ENCODE measurements at places on chromosomes 5 and 9. TPM values are rescaled to one million over a fixed set of nuclear protein-coding genes. Genes with fewer than 3 reads are reported as not detected.

DNA sequence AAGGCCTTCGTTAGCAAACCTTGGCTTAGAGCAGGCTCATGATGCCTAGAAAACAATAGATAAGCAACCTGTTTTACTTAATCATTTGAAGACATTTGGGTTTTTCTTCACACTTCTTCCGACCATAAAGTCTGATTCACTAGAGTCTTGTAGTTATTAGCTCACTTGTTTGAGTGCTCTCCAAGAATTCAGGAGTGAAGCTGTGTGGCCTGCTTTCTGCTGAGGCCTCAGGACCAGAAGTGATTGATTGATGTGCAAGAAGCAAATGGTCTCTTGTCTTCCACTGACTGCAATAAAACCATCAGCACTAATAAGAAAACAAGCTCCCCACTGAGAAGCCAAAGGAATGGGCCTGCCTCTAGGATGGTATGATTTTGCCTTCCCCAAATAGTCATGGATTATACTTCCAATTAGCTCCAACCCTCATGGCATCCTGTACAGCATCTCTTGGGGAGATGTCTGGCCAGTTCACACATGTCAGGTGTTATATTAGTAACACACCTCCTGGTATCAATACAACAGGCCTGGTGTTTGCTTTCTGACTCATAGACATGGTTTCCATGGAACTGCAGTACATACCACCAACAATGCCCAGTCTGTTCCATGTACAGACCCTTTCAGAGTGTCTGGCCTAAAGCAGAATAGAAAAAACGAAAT lies 317.6 kb downstream of the CWC27 start:
- DNase-seq: no peak

DNA sequence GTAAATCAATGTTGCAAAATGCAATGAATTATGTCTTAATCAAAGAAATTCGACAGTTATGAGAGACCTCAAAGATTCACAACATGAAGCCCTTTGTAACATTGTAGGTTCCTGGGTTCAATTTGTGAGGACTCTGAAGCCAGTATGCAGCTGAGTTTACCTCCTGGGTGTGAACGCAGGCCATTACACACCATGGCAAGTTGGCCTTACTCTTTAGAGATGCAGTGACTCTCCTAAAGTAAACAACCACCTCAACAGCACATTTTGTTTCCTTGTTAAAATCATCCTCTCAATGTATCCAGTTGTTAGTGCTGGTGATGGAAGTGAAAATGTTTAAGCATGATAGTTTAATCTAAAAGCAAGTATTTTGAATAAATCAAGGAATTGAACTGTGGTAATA lies 73.8 kb downstream of the JAKMIP2 start:
- DNase-seq: no peak

DNA sequence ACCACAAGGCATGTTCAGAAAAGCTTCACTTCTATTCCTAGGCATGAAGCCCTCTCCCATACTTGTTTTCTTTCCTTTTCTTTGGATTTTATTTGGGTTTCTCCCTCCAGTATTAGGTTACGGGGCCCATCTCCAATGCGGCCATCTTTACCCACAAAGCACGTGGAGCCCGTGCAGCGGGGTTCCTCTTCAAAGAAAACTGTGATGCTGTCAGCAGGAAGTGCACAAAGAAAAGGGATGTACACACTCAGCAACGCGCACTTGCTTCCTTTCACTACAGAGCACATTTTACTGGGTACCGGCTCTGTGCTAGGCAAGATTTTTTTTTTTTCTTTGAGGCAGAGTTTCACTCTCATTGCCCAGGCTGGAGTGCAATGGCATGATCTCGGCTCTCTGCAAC lies 106.6 kb downstream of the COL23A1 start:
- peak; percentile 29 for DNase-seq

DNA sequence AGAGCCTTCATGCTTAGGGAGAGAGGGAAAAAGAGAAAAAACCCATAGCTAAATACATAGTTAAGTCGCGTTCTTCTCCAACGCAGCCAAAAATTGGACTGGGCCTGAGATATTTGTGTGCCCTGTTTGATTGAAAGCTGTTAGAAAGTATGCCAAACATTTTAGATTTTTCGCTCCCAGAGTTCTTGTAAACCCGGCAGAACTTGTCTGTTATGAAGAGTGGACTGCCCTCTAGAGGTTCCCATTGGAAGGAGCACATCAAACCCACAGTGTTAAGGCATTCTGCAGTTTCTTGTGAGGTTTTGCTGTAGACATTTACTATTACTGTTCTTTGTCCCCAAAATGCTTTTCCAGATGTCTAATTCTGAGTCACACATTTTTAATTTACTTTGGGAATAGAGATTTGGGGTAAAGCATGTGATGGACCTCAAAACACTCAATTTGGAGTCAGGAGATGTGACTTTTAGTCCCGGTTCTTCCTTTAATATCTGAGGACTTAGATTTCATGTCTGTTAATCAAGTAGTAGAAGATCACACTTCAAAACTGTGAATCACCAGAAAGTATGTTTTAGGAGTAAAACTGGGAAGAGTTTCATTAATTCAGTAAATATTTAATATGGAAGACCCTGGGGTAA lies 96.6 kb downstream of the PCSK1 start:
- DNase-seq: no peak

GRCh38 chr5:133581918-133582317 lies 30.4 kb downstream of the FSTL4 start:
- no peak for DNase-seq

- no peak for DNase-seq
Measured at GRCh38 chr5:68368311-68369022, 152.9 kb downstream of the PIK3R1 start.

DNA sequence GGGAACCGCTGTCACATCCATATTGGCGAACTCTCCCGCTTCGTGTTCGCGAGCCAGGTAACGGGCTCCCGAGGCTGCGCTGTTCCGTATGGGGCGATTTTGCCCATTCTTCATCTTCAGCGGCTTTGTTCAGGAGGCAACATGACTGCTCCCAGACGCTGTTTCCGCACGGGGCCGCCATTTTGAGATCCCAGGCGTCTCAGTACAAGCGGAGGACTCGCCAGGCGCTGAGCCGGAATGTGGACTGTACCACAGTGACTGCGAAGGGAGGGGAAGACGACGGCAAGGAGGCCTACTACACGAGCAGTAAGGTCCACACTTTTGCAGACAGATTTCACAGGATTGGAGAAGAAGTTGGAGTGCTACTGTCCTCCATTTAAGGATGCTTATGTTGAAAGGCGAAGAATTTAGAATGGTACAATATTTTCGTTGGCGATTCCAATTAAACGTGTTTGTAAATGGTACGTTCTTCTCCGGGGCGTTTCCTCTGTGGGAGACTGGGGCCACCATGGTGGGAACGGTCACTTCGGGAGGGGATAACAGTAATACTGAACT lies 41.6 kb upstream of the ZNF300 start:
- DNase-seq: peak; percentile 92

The ADRB2 gene
- 6.1 TPM for total RNA-seq

The NR5A1 gene
- not detected for total RNA-seq

DNA sequence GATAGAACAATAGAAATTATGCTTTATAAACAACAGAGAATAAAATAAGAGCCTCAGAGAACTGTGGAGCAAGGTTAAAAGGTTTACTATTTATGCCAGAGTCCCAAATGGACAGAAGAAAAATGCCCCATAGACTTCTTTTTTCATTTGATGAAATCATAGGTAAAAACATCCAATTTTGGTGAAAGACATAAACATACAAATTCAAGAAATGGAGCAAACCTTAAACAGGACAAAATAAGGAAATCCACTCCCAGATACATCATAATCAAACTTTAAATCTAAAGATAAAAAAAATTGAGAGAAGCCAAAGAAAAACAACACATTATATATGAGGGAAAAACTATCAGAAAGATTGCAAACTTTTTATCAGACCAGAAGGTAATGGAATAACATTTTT lies 182.8 kb downstream of the GADD45G start:
- no peak for DNase-seq

The C5orf46 gene
- total RNA-seq: 4.3 TPM

The RLN2 gene
- not detected for total RNA-seq

GRCh38 chr9:89109666-89110065 lies 69.0 kb downstream of the SHC3 start:
- DNase-seq: no peak

DNA sequence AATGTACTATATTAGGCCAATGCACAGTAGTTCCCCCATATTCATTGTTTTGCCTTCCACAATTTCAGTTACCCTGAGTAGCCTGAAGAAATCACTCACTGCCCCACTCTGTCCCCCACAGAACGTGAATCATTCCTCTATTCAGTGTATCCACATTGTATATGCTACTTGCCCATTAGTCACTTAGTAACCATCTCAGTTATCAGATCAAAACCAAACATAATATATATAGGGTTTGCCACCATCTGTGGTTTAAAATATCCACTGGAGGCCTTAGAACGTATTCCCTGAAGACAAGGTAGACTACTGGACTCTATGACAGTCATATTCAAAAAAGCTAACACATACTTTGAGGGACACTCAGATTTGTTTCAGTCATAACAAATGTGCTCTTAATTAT lies 465.7 kb upstream of the RGMB start:
- no peak for DNase-seq

GRCh38 chr9:32672469-32672868 lies 37.0 kb upstream of the TAF1L start:
- no peak for DNase-seq

The RIC1 gene
- total RNA-seq: 8.6 TPM

GRCh38 chr5:127683008-127683407 lies 20.2 kb upstream of the CCDC192 start:
- no peak for DNase-seq

The SV2C gene
- total RNA-seq: 0.09 TPM

GRCh38 chr5:64629841-64630240 lies 60.5 kb upstream of the SHISAL2B start:
- no peak for DNase-seq

The SH2D3C gene
- 25.0 TPM for total RNA-seq

- no peak for DNase-seq
Measured at GRCh38 chr5:142276517-142276916, 48.3 kb downstream of the SPRY4 start.

- no peak for DNase-seq
Measured at GRCh38 chr9:75134495-75134894, 46.2 kb downstream of the OSTF1 start.

DNA sequence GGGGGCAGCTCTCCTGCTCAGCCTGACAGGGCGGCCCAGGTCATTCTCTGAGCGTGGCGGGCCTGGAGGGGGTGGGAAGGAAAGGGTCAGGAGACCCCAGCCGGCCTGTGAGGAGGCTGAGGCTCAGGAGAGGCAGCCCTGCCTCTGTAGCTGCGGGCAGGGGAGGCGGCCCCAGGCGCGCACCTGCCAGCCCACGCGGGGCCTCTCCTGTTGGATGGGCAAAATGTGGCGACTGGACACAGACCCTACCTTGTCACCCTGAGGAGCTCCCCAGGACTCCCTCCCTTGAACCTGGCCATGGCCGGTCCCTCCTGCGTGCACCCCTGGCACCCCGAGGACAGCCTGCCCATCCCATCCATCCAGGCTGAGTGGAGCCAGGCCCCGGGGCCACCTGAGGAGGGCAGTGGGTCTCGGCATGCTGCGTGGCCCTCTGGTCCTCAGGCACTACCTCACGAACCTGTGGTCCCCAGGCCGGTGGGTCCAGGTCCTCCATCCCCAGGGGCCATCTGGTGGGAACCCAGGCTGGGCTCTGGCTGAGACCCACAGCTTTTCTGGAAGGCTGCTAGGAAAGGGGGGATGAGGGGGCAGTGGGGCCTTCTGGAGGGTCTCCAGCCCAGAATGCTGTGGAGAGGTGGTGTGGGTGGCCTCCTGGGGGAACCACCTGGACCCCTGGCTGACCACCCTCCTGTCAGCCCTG lies 15.1 kb upstream of the NRARP start:
- no peak for DNase-seq

The CSF2 gene
- not detected for total RNA-seq

- DNase-seq: no peak
Measured at GRCh38 chr5:53782620-53783019, 222.2 kb downstream of the NDUFS4 start.

GRCh38 chr9:93123561-93124283 lies 10.3 kb downstream of the NINJ1 start:
- no peak for DNase-seq

DNA sequence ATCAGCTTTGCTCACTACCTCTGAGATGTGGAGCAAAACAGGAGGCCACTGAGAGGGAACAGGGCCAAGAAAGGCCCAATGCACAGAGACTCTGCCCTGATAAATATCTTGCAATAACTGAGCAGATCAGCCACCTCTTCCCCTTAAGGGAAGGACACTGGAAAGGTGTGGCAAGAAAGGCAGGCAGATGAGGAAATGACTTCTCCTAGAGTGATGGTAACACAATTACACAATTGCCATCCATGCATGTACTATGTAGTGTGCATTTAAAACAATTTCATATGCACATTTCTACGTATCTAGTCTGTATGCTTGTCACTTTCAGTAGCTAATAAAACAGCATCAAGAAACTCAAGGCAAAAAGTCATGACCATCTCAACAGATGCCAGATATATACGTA lies 322.5 kb downstream of the DRD1 start:
- no peak for DNase-seq

The SPINK7 gene
- not detected for total RNA-seq

DNA sequence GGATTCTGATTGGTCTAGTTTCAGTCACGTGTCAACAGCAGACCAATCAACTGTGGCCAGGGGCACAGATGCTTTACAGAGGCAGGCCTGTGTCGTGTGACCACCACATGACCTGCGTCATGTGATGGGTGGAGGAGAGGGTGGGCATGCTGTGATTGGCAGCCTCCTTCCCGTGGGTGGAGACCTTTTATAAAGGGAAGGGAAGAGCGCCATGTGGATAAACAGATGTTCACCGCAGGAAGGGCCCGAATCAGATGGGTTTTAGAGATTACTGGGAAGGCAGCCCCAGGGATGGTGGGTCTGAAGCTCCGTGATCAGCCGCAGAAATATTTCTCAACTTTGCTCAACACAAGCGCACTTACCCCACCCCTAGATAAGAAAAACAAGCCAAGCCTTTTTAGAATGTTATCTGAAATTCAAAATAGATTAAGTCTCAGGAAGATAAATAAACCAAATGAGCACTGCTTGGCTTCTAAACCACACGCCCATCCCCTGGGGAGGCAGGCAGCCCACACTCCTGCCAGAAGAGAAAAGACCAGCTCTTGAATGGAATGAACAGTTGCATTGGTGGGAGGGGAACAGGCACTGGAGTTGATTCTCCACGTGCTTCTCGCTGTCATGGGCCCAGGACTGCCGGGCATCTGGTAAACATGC lies 43.6 kb downstream of the ROPN1L start:
- DNase-seq: peak; percentile 63

- DNase-seq: no peak
Measured at GRCh38 chr9:70165006-70165602, 93.7 kb upstream of the SMC5 start.

DNA sequence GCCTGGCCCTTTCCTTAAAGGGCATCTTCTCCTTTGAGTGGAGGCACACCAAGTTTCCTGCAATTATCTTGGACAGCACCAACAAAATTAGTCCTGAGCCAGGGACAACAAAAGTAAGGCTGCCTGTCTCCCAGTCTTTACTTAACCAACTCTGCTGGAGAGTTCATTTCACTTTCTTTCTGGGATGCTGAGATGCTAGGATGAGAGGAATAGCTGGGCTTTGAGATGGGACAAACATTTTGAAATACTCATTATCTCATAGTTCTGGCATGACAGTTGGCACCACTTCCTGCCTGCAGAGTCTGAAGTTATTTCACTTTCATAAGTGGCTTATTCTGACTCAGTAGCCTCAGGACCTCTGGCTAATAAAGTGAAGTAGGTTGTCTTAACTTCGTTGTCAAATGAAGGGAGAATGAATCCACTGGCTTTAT lies 157.0 kb downstream of the C9orf152 start:
- no peak for DNase-seq

Data from heart right ventricle (tissue), 16 donors.